ENCODE measurements at places on chromosomes 7 and 10.

- no peak for DNase-seq
Observed at GRCh38 chr7:4028221-4028620, 653.9 kb upstream of the FOXK1 start.

DNA sequence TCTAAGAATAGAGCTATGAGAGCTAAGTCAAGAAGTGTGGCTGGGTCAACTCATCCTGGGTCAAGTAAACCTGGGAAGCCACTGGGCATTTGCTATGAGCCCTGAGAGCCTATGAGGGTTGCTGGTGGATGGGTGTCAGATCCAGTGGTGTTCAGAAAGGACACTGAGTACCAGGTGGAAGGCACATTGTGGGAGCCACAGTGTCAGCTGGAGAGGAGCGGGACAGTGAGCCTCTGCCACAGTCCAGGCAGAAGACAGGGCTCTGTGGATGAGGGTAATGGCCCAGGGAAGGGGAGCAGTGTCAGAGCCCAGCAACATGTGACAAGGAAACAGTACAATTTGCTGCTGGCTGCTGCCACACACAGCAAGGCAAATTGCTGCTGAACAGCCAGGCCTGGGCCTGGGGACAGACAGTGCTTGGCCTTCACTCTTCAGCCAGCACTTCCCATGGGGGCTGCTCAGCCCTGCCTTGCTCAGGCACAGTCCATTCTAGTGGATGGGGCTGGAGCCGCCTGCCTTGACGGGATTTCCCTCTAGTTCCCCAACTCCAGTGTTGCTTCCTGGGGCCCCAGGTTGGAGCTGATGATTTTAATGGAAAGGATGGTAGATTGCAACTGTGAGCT lies 90.9 kb upstream of the CHST15 start:
- DNase-seq: no peak

DNA sequence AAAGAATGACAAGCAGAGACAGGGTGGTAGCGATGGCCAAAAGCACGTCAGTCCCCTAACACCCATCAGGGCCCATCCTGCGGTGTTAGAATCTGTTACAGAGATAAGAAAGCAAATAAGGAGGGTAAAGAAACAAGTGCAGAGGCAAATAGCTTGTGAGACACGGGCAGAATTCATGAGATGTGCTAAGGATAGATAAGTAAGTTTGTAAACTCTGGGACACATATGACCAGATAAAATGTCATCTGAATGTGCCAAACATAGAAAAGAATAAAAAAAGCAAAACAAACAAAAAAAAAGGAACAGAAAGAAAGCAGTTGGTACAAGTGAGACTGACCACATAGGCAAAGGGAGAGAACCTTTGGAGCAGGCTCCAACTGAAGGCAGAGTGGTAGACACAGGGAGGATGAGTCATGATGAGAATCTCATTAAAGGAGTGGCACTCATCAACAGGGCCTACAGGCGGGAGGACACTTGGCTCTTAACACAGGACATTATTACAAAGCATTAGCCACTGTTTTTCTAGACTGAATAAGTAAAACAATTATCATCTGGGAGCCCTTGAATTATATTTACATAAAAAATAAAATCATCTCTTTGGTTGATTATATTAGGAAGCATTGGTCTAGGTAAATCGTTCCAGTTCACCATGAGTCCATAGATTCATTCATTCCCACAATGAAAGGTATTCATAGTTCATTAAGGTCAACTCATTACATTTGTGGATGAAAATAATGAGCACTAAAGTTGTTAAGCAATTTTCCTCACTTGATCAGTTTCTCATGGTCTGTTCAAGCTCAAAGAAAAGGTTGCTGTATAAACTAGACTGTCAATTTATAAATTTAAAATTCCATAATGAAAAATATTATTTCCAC lies 21.5 kb upstream of the EPHB6 start:
- peak; percentile 96 for DNase-seq

DNA sequence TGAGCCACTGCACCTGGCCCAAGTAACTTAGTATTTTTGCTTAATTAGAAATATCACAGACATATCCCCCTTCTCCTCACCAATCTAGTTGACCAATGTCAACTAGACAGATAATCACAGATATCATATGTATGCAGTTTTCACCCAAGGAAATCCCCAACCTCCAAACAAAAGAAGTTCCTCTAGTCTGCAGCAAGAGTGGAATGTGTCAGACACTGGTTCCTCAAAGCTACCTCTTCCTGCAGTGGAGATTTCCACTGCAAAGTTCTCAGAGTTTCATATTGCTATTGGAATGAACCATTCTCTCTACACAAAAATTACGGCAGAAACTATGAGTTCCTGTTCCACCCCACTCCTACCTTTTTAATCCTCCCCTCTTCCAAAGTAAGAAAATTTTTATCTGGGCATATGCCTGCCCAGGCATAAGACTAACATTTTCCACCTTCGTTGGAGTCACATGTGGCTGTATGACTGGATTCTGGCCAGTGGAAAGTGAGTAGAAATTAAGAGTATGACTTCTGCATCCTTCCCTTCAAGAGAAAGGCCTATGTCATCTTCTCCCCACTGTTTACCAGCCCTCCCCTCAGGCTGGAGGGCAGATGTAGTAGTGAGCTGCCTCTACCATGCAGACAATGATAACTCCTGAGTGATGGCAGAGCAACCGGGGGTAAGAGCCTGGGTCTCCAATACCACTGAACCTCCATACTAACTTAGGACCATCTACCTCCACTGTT lies 103.0 kb downstream of the MYOF start:
- DNase-seq: no peak

DNA sequence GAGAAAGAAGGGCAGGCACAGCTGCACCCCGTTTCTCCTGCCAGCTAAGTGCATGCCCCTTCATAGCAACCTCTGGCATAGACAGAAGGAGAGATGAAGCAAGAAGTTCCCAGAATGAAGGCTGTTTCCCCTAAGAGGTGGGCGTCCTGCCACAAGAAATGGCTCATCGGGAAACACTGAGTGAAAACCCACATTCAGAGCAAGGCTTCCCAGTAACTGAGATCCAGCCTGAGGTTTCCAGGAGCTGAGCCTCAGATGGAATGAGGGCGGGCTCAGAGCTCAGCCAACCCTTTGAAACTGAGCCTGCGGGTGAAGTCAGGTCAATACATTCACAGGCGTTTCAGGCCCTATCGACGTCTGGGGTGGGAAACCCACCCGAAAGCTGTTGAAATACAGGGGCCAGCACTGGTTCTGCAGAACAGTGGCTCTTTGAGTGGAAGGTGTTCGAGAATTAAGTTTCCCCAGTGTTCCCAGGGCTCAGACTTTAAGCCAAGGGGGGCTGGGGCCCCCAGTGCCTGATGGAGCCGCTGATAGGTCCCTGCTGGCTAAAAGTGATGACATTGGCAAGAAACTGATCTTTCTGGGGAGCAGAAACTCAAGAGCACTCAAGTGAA lies 510.2 kb downstream of the RPS24 start:
- no peak for DNase-seq

DNA sequence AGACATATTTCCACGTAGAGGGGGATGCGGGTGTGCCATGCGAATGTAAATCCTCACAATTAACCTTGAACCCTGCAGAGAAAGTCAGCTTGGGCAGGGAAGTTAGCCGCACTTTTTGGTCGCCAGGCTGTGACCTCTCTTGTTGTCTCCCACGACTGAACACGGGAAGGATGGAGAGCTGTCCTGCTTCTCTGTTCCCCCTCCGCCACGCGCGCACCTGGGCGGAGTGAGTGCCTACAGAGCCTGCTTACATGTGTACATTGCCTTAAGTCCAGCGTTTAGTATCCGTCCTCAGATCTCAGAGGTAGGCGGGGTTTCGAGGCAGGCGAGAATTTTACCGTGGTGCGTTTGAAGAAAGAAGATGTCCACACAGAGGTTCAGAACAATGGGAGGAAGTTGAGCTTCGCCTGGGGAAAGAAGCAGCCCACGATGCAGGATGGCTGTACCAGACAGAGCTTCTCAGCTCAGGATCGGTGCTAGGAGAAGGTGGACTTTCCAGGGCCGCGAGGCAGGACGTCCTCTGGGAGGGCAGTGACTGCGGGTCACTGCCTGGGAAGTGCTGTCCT lies 482 bp upstream of the ERCC6 start:
- DNase-seq: peak; percentile 63

- DNase-seq: no peak
Observed at GRCh38 chr7:19104811-19105210, 12.6 kb downstream of the TWIST1 start.

GRCh38 chr7:15459018-15459615 lies 102.7 kb downstream of the AGMO start:
- DNase-seq: no peak

DNA sequence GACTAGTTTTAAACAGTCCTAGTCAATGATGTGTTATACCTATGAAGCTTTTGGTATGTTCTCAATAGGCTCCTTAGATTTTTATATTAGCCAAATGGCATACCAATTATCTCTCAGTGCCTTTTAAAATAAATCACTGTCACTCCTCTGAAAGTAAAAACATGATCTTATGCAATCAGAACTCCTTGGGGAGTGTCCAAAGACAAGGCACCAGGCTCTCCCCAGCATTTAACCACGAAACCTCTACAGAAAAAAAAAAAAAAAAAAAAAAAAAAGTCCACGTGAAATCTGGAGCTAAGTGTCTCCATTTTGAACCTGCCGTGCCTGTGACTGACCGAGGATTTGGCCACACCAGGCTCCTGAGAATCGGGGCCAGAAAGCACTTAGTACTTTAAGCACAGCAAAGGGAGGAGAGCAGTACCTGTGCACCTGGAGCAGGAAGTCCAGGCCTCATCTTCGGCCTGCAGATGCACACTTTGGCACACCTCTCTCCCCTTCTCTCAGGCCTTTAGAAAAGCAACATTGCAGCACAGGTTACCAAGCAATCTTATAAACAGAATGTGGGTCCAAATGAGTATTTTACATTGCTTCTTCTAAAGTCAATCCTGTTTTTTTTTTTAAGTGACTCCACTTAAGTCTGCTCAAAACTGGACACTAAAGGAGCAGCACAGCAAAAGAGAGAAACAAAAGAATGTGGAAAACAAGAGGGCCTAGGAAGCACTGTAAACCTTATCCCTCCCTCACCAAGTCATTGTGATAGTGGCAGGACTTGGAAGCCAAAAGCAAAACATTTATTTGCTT lies 1.5 kb downstream of the FAM13C start:
- no peak for DNase-seq

DNA sequence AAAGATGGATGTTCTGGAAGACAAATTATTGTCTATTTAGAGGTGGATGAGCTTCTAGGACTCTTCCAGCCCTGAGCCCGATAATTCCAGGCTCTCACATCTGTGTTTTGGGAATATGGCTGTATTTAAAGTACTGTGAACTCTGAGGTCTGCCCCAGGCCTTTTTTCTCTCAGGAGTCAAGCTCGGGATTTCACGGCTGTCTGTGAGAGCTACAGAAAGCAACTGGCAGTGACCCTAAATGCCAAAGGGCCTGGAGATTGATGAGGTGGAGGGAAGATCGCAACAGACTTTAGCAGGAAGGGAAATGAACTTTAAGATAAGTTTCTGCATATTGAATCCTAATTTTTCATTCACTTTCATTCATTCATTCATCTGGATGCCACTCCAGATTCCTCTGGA lies 51.0 kb upstream of the COL13A1 start:
- DNase-seq: no peak

DNA sequence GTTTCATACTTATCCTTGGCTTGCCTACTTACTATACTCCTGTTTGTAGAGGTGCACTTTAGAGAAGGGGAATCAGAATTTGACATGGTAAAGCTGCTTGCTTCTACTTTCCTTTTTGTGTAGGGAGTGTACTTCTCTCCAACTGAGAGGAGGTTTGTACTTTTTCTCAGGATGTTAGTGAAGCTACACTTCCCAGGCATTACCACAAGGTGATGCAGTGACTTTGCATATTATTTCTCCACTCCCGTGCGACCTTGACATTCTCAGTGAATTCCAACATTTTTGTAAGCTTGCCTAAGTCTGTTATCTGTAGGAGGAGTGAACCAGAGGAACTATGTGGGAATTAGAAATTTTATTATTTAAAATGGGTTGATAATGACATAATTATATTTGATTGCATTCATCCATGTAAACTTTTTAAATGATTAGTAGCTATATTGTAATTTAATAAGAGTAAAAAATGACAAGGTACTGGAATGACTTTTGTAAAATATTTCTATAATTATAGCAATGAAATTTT lies 5.2 kb downstream of the TAX1BP1 start:
- DNase-seq: peak; percentile 67

GRCh38 chr7:112042631-112043030 lies 163.6 kb downstream of the DOCK4 start:
- no peak for DNase-seq

Measured in hematopoietic multipotent progenitor cell treated with erythropoietin and hydrocortisone succinate and interleukin-3 and kit ligand, for 8 days (in vitro differentiated cells).